NCI-H1105 (cell line): ENCODE measurements at places on chromosomes 6 and 20.

DNA sequence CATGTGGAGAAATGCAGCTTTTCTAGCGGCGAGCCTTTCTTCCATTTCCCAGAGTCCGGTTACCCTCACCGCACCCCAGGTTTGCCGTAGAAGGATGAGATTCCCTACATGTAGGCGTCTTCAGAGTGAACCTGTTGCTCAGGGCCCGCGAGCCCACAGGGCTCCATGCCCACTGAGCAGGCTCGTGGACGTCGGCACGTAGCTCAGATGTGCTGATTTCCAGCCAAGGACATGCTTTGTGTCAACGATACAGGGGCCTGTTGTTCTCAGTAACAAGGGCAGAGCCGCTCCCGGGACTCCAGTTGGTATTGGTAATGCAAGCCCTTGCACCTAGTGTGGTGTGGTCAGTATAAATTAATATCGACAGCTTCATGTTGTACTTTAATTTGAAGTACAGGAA, 159.6 kb downstream of the MTHFD1L start:
- no peak for DNase-seq

DNA sequence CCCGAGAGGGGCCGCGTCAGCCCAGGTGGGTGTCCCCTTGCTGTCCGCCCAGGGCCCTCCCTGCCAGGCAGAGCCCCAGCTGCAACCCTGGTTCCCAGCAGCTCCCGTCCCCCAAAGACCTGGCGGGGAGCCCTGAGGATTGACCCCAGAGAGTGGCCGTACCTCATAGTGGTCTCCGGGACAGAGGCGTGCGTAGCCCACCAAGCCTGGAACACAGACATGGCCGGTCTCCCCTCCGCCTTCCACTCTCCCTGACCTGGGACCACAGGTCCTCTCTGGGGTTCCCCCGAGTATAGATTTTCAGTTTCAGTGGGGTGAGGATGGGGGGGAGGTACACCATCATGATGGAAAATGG, 82.6 kb downstream of the RIPOR3 start:
- DNase-seq = no peak

DNA sequence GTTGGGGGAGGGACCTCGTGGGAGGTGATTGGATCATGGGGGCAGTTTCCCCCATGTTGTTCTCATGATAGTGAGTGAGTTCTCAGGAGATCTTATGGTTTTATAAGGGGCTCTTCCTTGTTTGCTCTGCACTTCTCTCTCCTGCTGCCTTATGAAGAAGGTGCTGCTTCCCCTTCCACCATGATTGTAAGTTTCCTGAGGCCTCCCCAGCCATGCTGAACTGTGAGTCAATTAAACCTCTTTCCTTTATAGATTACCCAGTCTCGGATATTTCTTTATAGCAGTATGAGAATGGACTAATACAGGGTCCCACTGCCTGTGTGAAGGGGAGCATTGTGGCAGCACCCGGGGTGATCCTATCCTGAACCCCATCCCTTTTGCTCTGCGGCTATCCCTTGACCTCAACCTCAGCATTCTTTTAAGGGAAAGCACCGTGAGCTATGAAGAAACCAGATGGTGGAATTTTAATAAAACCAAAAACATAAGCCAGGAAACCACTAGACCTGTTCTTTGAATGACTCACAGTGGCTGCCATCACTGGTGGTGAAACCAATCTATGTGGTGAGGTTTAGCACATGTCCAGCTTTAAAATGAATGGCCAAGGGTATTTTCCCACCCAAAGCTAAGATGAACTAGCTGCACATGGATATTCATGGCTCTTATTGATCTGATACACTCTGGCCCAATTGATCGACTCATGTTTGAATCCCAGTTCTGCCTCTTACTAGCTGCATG, 62.2 kb downstream of the ZDHHC14 start:
- DNase-seq = no peak

- DNase-seq = no peak
These were observed 45.8 kb upstream of the DST start for GRCh38 chr6:56688521-56688920.

DNA sequence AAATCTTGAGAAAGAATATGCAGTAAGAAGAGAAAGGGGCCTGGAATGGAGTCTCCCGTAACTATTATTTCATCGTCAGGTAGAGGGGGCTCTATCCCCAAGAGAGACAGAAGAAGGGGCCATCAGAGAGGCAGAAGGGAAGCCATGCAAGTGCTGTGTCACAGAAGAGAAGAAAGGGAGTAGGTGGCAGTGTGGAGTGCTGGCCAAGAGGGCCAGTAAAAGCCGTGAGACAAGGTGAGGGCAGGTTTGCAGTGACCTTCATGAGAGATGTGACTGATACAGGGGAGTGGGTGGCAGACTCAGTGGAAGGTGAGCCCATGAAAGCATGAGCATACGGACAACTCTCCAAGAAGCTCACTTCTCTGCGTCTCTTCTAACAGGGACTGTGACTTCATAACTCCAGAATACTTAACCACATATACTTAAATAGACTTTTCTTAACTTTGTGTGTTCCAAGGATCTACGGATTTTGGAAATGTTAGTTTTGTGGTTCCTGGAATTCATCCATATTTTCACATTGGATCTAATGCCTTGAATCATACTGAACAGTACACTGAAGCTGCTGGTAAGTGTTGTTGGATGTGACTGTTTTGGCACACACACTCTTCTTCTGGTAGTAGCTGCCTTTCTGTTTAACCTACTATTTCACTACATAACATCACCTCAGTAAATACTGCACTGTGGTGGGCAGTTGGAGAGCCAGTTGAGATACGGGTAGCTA, 15.6 kb downstream of the PM20D2 start:
- no peak for DNase-seq

DNA sequence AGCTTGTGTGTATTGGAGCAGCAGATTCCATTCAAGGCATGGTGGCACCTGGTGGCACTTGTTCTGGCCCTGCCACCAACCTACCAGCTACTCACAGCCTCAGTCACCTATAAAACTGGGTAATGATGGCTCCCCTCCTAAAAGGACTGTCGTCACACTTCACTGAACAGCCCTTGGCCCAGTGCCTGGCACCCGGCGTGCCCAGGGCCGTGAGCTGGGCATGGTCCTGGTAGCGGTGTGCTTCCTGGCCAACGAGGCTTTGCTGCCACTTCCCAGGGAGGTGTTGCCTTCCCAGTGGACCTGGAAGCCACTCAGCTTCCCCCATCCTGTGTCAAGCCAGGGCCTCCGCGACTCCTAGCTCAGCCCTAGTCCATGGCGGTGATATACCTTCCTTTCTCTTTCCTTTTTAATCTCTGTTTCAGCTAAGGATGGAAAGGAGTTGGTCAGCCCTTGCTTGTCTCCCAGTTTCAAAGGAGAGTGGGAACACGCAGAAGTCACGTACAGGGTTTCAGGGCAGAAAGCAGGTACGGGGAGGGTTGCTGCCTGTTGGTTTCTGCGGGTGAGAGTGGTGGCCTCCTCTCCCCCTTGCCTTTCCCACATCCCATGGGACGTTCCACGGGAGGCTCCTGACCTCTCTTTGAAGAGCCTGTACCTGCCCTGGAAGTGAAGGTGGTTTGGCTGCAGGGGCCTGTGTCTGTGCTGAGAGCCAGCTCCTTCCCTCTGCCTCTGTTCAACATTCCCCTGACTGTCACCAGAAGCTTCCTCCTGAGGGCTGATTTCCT, 25.5 kb downstream of the ENTPD6 start:
- peak; percentile 77 for DNase-seq

DNA sequence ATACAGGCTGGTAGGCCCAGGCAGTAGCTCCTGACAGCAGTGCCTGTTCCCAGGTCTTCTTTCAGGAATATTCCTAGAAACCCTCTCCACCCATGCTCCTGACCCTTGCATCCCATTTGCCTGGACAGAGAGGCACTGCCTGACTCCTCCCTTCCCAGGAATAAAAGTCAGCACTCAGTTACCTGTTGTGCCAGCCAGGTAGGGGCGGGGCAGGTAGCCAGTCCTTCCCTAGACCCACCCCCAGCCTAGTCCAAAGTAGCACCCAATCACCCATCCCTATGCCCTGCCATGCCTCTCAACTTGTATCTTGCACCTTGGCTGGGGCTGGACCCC, 129.9 kb downstream of the MRPL14 start:
- DNase-seq = no peak

DNA sequence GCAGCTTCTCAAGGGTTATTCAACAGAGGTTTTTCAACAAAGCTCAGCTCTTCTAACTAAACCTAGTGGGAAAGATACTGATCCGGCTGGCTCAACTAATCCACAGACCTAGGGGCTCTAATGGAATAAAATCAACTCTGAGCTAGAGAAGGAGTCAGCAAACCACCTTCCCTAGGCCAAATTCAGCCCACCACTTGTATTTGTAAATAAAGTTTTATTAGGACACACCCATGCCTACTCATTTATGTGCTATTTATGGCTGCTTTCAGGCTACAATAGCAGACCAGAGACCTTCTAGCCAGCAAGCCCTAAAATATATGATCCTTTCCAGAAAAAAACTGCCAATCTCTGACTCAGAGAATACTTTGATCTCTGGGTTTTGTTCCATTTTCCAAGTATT, 6.0 kb upstream of the RAB22A start:
- no peak for DNase-seq

DNA sequence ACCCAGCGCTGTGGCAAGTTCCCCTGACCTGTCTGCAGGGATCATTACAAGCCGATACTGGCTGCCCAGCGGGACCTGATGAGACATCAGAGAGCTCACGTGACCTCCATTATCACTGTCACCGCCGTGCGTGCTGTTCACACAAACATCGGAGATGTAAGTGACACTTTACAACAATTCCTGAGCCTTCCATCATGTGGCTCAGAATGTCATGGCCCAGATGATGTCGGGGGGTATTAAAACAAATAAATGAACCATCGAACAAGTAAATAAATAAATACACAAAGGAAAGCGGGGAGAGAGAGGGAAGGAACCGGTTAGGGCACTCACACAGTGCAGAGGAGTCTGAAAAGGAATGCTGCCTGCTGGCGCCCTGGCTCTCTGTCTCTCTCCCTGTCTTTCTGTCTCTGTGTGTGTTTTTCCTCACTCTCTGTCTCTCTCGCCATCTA, 195.1 kb downstream of the BMP7 start:
- DNase-seq = peak; percentile 38

GRCh38 chr6:166206510-166207283, 39.0 kb upstream of the TBXT start:
- no peak for DNase-seq
